ENCODE measurements at places on chromosomes 2 and 18. TPM values are rescaled to one million over a fixed set of nuclear protein-coding genes. Genes with fewer than 3 reads are reported as not detected.

- no peak for DNase-seq
- H3K27ac ChIP-seq, result no peak overlapping the region
- H3K27me3 ChIP-seq, result no peaks in the 10 kb centered on the region
Measured at GRCh38 chr2:162457490-162457889, 113.6 kb downstream of the GCA start.

DOK6 gene
- polyA plus RNA-seq, result 0.06 TPM

DES gene
- 13,925 TPM for polyA plus RNA-seq

GRCh38 chr2:229832510-229832898, 89.3 kb downstream of the TRIP12 start:
- H3K27me3 ChIP-seq, result no peaks in the 10 kb centered on the region
- DNase-seq, result no peak
- H3K36me3 ChIP-seq, result peaks cover 48% of the 10 kb centered on the region

HEATR5B gene
- 4.1 TPM for polyA plus RNA-seq

- no peak overlapping the region for H3K27ac ChIP-seq
- H3K4me3 ChIP-seq, result peak overlapping the region; percentile 21
- H3K4me1 ChIP-seq, result no peaks in the 10 kb centered on the region
- no peaks in the 10 kb centered on the region for H3K36me3 ChIP-seq
- no peak for DNase-seq
Measured at GRCh38 chr2:166518634-166519390, 24.8 kb upstream of the SCN7A start.

Measured in psoas muscle (tissue), 8 donors.